ENCODE measurements at places on chromosomes 1 and 21.
A peak's percentile ranks its signal among the peaks of the same experiment; 100 is the strongest.

DNA sequence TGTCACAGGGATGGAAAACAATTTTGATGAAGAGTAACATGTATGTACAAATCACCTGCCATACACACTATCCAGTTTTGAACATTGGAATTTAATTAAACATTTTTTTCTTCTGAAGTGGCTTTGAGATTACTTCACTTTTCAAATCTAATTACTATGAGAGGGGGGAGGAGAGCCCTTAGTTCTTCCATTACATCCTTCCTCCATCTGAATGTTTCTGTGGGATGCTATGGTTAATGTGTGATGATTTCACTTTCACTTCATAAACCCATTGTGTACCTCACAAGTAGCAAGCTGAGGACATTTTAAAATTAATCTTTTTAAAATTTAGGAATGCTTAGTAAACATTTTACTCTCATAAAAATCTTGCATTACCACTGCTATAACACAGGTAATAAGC is 156.9 kb downstream of the RUNX1 start:
- peak overlapping the region; percentile 48 for H3K27ac ChIP-seq
- no peaks in the 10 kb centered on the region for H3K27me3 ChIP-seq
- no peak for DNase-seq
- peak overlapping the region; percentile 67 for H3K4me3 ChIP-seq
- peaks cover 49% of the 10 kb centered on the region for H3K4me1 ChIP-seq
- H3K36me3 ChIP-seq: peaks cover 27% of the 10 kb centered on the region

DNA sequence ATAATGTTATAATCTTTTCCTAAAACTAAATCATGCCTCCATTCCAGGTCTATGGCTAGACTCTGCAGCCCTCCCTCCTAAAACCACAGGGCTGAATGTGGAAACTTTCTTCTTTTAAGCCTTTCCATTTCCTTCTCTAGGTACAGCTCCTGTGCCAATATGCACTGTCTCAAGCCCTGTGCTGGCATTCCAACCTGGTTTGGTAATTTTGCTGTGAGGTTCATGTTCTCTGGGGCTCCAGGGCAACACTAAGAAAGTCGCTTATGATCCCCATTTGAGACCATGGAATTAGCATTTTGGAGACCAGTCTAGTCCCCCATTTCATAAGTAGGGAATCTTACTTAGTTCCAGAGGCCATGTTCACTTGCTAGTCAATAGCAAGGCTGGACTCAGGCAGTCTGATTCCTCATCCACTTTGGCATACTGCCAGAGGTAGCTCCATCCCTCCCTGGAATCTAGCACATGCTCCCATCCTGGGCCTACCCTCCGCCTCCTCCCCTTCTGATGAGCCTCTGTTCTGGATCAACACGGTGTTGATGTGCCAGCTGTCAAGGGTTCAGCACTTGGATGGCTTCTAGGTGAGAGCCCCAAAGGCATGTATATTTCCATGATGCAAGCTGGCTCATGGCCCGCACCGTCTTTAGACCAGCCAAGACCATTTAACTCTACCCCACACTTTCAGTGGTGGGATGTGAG is 36.5 kb downstream of the ZMYND12 start:
- H3K36me3 ChIP-seq: no peaks in the 10 kb centered on the region
- DNase-seq: no peak
- H3K27me3 ChIP-seq: no peaks in the 10 kb centered on the region
- H3K4me1 ChIP-seq: no peaks in the 10 kb centered on the region
- H3K4me3 ChIP-seq: no peak overlapping the region
- no peak overlapping the region for H3K27ac ChIP-seq

DNA sequence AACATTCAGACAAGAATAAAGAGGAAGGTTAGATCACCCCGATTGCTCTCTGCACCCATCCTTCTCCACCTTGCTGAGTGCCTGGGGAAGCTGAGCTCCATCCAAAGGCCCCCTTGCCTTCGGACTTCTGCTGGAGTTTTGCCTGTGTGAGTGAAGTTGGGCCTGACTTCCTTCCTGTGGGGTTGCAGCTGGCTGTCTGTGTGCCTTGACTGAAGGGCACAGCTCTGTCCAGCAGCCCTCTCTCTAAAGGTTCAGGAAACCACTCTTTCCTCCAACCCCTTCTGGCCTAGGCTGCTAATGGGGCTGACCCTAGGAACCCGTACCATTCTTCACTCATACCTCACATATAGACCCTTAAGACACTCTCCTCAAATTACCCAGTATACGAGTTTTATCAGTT is 173.4 kb upstream of the HMCN1 start:
- peaks cover 54% of the 10 kb centered on the region for H3K4me1 ChIP-seq
- no peak for DNase-seq
- peaks cover 17% of the 10 kb centered on the region for H3K36me3 ChIP-seq
- peak overlapping the region; percentile 71 for H3K27ac ChIP-seq
- H3K4me3 ChIP-seq: peak overlapping the region; percentile 3

DNA sequence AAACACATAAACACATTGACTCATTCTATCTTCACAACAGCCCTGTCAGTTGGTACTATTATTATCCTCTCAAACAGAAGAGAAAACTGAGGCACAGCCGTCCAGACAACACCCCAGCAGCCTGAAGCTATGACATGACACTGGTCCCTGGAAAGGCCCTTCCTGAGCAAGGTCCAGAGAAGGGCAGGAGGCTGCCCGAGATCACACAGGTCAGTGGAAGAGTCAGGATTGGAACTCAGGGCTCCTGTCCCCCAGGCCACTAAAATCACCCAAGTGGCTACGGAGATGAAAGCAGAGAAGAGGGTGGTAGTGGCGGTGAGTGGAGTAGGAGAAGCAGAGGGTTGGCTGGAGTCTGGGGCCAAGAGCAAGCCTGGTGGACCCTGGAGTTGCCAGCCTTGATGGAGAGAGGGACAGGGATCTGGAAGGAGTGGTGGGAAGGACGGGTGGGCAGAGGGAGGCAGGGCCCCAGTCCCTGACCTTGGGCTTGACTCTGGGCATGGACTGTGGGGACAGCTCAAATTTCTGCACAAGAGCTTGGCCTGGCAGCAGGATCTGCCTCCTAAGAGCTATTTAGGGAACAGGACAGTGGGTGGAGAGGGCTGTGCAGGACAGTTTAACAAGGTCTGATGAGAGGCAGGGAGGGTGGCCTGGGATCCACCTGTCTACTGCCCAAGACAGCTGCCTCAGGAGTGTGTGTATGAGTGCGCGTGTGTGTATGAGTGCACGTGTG is 15.8 kb downstream of the MYOM3 start:
- no peak overlapping the region for H3K27ac ChIP-seq
- H3K36me3 ChIP-seq: no peaks in the 10 kb centered on the region
- no peak overlapping the region for H3K4me3 ChIP-seq

- no peak for DNase-seq
- H3K27ac ChIP-seq: no peak overlapping the region
- H3K4me1 ChIP-seq: no peaks in the 10 kb centered on the region
- H3K4me3 ChIP-seq: no peak overlapping the region
Measured at GRCh38 chr1:7026169-7026568, 240.9 kb downstream of the CAMTA1 start.

- H3K27me3 ChIP-seq: peaks cover 15% of the 10 kb centered on the region
- H3K4me1 ChIP-seq: peaks cover 24% of the 10 kb centered on the region
- H3K27ac ChIP-seq: no peak overlapping the region
- no peaks in the 10 kb centered on the region for H3K36me3 ChIP-seq
Measured at GRCh38 chr1:175597969-175598765, 145.2 kb downstream of the TNR start.

DNA sequence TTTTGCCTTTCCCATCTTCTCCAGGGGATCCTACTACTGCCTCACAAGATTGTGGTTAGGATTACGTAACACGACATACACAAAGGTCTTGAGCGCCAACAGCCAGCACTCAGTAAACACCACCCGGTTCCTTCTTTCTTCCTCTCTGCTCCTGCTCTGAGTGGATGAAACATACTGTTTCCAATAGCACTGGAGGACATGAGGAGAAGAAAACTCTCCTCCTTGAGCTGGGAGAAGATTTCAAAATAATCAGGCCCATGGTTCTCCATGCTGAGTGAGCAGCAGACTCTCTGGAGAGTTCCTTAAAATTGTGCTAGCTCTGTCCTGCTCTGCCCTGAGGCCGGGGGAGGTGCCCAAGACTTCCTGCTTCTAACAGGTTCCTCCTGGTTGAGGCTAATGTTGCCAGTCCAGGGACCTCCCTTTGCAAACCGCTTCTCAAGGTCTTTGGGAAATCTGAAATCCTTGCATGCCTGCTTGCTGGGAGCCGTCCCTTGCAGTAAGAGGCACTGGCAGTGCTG is 29.4 kb upstream of the MX1 start:
- peaks cover 12% of the 10 kb centered on the region for H3K36me3 ChIP-seq
- no peaks in the 10 kb centered on the region for H3K27me3 ChIP-seq
- H3K4me1 ChIP-seq: no peaks in the 10 kb centered on the region
- no peak overlapping the region for H3K27ac ChIP-seq
- no peak overlapping the region for H3K4me3 ChIP-seq

GRCh38 chr1:16134066-16134801 is 21.6 kb downstream of the EPHA2 start:
- H3K27ac ChIP-seq: no peak overlapping the region
- no peaks in the 10 kb centered on the region for H3K4me1 ChIP-seq

GRCh38 chr1:179921981-179922872 is 32.4 kb upstream of the CEP350 start:
- no peaks in the 10 kb centered on the region for H3K4me1 ChIP-seq
- no peaks in the 10 kb centered on the region for H3K27me3 ChIP-seq
- H3K36me3 ChIP-seq: peaks cover 42% of the 10 kb centered on the region
- H3K4me3 ChIP-seq: no peak overlapping the region
- DNase-seq: no peak

GRCh38 chr1:170284951-170285350 is 139.2 kb downstream of the NTMT2 start:
- no peak overlapping the region for H3K4me3 ChIP-seq
- no peak for DNase-seq
- H3K36me3 ChIP-seq: no peaks in the 10 kb centered on the region
- H3K4me1 ChIP-seq: no peaks in the 10 kb centered on the region
- no peak overlapping the region for H3K27ac ChIP-seq

- peaks cover 19% of the 10 kb centered on the region for H3K27me3 ChIP-seq
- H3K4me1 ChIP-seq: peaks cover 16% of the 10 kb centered on the region
- no peak for DNase-seq
- no peaks in the 10 kb centered on the region for H3K36me3 ChIP-seq
- H3K4me3 ChIP-seq: no peak overlapping the region
Measured at GRCh38 chr1:182785181-182785580, 4.4 kb upstream of the NPL start.

DNA sequence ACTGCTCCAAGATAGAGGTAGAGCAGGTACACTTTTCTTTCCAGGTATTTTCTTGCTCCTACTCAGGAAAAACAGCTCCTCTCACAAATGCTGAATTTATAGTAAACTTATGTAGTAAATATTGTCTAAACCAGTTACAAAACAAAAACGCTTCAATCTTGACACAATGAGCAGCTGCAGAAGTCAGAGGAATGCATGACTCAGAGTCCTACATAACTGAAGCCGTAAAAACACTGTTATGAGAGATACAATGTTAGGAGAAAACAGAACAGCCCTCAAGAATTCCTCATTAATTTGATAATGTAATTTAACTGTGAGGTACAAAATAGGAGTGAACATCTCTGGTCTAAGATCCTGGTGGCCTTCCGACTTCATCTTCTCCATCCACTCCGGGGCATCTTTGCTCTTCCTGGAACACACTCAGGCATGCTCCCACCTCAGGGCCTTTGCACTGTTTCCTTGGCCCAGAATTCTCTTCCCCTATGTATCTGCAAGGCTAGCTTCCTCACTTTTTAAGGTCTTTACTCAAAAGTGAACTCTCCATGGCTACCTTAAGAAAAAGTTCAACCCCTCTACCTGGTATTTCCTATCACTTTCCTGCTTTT is 138.5 kb downstream of the SLC45A1 start:
- no peak overlapping the region for H3K4me3 ChIP-seq
- H3K4me1 ChIP-seq: peaks cover 20% of the 10 kb centered on the region
- peaks cover 26% of the 10 kb centered on the region for H3K36me3 ChIP-seq
- no peak for DNase-seq

DNA sequence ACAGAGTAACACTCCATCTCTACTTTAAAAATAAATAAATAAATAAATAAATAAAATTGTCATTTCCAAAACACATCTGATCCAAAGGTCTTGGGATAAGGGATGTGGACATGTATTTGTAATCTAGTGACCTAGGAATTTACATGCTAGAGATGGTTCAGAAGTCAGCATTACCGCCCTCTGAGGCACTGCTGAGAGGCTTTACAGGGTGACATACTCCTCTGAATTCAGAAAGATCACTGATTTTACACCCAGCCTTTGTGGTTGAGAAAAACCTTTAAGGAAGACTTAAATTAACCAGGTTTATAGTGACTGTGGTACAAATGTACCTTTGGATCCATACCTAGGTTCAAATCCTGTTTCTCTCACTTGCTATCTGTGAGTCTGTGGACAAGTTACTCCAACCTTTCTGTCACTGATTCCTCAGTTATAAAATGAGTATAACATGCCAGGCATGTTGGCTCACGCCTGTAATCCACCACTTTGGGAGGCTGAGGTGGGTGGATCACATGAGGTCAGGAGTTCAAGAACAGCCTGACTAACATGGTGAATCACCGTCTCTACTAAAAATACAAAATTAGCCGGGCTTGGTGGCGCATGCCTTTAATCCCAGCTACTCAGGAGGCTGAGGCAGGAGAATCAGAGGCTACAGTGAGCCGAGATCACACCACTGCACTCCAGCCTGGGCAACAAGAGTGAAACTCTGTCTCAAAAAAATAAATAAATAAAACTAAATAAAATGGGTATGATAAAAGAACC is 20.1 kb downstream of the OSBPL9 start:
- no peaks in the 10 kb centered on the region for H3K27me3 ChIP-seq
- DNase-seq: no peak
- H3K4me3 ChIP-seq: no peak overlapping the region

- H3K27me3 ChIP-seq: peaks cover 30% of the 10 kb centered on the region
- peaks cover 10% of the 10 kb centered on the region for H3K4me1 ChIP-seq
- no peak overlapping the region for H3K4me3 ChIP-seq
Measured at GRCh38 chr1:173360487-173361063, 116.6 kb upstream of the PRDX6 start.

DNA sequence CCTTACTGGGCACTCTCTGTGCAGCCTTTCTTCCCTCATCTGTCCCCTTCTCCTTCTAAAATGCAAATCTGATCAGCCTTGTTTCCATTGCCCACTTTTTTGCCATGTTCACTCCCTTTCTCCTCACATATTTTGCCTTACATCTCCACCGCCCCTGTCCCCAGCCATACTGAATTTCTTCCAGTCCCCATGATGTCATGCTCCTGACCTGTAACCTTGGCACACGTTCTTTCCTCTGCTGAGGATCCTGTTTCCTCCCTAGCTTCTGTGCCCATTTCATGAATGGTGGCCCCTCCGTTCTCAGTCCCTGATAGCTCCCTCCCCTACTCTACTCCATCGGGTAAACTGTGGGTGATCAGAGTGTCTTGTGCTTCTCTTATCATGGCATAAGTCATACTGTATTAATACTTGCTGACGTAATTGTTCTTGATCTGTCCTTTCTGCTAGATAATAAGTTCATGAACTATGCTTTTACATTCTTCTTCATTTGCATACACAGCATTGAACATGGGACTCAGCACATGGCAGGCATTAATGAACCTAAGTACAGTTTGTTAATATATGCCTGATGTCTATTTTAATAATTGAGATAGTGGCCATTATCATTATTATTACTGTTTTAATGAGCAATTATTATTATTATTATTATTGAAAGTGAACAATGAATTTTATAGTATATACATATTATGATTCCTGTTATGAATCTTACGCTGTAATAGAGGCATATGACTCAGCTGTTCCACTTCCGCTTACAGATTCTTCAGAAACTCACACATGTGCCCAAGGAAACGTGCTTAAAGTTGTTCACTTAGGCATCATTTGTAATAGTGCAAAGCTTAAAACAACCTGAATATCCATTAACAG is 28.5 kb downstream of the MAP3K21 start:
- H3K4me1 ChIP-seq: no peaks in the 10 kb centered on the region
- no peak for DNase-seq
- no peak overlapping the region for H3K27ac ChIP-seq
- H3K36me3 ChIP-seq: no peaks in the 10 kb centered on the region
- peaks cover 3% of the 10 kb centered on the region for H3K27me3 ChIP-seq
- H3K4me3 ChIP-seq: no peak overlapping the region

Data from activated T-helper 2 cell treated with anti-CD3 and anti-CD28 coated beads, Interferon-gamma antibody, Interleukin-2, Interleukin-4, amounts not matched to agents 10 μg/mL and 5 μg/mL and 100 μg/mL, durations not matched to agents 14 hours and 24 hours and 36 hours (primary cell).